Activated CD4-positive, alpha-beta memory T cell treated with anti-CD3 and anti-CD28 coated beads for 36 hours (primary cell): ENCODE measurements at places on chromosomes 2 and 18.
A peak's percentile ranks its signal among the peaks of the same experiment; 100 is the strongest.

GRCh38 chr2:236568068-236568921 is 1.3 kb upstream of the ACKR3 start:
- peak; percentile 53 for DNase-seq

GRCh38 chr2:108586631-108587030 is 52.4 kb downstream of the LIMS1 start:
- DNase-seq, result no peak

DNA sequence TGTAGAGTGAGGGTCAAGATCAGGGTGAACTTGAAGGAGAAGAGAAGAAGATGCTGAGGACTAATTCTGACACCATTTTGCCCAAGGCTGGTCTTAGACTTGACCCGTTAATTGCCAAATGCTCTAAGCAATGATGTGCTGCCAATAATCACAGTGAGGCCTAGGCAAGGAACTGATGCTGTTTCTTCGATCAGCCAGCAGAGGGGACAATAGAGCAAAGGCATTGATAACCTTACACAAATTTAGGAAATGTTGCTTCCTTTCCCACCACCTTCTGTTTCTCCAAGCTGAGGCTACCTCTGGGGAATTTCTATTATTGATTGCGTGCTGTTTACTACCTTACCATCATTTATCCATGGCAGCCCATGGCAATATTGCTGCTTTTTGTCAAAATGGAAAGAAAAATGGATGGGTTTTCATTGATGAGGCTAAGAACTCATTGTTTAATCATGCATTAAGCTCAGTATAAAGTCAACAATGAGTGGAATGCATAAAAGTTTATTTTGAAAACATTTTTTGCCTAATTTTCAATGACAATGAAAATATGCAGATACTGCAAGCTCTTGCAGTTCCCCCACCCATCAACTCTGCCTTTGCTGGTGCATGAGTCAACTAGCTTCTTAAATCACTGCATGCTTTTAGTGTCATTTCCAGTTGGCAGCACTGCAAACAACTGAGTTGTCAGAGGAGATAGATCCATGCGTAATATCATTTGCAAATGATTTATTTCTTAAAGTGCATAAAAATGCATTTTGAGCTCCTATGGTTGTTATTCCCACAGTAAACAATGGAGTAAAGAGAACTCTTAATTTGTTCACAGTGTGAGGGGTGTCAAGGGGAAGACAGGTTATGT is 116.4 kb upstream of the NYAP2 start:
- peak; percentile 17 for DNase-seq

- no peak for DNase-seq
Measured at GRCh38 chr2:177771191-177771590, 301.4 kb downstream of the PDE11A start.

- DNase-seq, result no peak
Measured at GRCh38 chr2:27566628-27567027, 16.2 kb upstream of the ZNF512 start.

GRCh38 chr2:27855476-27855875 is 34.7 kb downstream of the RBKS start:
- no peak for DNase-seq

- DNase-seq, result no peak
Measured at GRCh38 chr2:182904844-182905243, 38.4 kb upstream of the FRZB start.

- DNase-seq, result no peak
Measured at GRCh38 chr18:7646174-7646886, 79.2 kb downstream of the PTPRM start.

- no peak for DNase-seq
Measured at GRCh38 chr2:129301431-129301913, 678.0 kb upstream of the RAB6C start.

DNA sequence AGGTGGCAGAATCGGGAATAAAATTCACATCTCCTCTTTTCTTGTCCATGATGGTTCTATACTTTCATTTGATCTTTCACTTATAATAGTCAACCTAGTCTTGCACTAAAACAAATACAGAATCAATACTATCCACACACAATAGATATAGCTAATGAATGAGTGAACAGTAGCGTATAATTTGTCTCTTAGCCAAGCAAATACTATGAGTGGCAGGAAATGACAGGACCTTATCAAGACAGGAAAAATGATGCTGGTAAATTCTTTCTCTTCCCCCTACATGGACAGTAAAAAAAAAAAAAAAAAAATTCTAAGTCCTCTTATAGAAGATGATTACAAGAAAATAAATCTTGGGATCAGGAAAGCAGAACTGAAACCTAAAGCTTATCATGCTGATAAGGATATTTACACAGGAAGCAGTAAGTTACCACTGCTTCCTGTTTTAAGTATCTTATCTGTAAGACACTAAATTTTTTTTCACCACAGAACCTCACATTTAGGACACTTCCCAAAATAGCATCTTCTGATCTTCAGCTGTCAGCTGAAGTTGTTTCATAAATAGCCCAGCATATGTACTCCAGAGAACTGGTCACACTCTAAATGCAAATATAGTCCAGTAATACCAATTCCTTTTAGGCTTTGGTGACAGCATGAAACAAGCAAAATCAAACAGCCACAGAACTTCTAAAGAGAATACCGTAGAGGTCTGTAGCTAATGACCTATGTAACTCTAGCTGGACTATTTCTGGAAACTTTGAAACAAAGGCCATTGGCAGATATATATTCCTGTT is 27.0 kb downstream of the IRS1 start:
- no peak for DNase-seq

GRCh38 chr18:13035249-13035914 is 44.2 kb downstream of the CEP192 start:
- no peak for DNase-seq

DNA sequence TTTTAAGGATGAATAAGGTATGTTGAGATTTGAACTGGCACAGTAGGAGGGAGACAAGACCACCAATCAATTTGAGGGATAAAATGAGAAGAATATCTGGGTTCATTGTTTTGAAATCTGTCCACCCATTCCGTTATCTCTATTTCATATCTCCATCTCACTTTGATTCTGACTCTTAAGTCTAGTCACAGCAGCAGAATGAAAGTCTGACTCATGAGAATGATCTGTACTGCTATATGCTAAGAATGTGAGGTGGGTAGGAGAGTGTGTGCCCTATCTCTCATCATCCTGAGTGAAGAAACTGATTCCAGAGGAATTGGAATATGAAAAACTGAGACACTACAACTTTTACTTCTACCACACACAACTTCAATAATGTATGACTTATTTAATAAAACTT is 1994.5 kb upstream of the PIK3C3 start:
- DNase-seq, result no peak

GRCh38 chr2:18149660-18150246 is 271.3 kb downstream of the KCNS3 start:
- no peak for DNase-seq

- DNase-seq, result no peak
Measured at GRCh38 chr18:46171331-46171730, 67.1 kb downstream of the HAUS1 start.

DNA sequence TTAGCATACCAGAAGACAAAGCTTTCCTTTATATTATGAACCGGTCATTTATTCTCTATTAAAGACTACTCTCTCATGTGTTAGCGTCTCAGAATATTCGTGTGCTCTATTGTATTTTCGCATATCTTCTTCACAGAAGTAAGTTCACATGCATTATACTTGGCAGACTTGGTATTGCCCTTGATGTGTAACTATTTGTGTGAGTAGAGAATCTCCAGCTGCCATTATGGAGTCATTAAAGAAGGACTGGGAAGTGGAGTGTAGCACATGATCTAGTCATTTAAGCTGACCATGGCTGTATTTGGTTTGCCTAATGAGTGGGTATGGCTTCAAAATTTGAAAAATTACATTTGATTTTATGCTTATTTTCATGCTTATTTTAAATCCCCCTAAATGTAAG is 92.9 kb downstream of the TTC27 start:
- DNase-seq, result no peak

- no peak for DNase-seq
Measured at GRCh38 chr2:152050915-152051314, 47.9 kb downstream of the CACNB4 start.

GRCh38 chr2:62266433-62267038 is 70.6 kb downstream of the B3GNT2 start:
- no peak for DNase-seq

DNA sequence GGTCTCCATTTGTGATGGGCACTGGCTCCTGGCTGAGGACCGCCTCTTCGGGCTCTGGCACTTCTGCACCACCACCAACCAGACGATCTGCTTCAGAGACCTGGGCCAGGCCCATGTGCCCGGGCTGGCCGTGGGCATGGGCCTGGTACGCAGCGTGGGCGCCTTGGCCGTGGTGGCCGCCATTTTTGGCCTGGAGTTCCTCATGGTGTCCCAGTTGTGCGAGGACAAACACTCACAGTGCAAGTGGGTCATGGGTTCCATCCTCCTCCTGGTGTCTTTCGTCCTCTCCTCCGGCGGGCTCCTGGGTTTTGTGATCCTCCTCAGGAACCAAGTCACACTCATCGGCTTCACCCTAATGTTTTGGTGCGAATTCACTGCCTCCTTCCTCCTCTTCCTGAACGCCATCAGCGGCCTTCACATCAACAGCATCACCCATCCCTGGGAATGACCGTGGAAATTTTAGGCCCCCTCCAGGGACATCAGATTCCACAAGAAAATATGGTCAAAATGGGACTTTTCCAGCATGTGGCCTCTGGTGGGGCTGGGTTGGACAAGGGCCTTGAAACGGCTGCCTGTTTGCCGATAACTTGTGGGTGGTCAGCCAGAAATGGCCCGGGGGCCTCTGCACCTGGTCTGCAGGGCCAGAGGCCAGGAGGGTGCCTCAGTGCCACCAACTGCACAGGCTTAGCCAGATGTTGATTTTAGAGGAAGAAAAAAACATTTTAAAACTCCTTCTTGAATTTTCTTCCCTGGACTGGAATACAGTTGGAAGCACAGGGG is 5.5 kb downstream of the TMEM37 start:
- DNase-seq, result no peak

- DNase-seq, result no peak
Measured at GRCh38 chr18:45165176-45165713, 450.0 kb upstream of the SLC14A2 start.

DNA sequence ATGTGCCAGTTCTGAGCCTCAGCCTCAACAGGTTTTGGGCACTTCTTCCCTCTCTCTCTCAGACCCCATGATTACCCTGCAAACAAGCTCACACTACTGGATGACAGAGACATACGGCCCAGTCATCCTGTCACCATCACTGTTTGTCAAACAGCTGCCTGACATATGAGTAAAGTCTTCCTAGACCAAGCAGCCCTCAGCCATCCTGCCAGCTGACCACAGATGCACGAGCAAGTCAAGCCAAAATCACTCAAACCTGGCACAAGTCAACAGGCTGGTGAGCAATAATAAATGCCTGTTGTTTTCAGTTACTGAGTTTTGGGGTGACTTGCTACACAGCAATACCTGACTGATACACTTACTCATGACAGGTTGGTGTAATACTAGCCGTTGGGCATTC is 75.5 kb upstream of the KLF7 start:
- DNase-seq, result peak; percentile 87

DNA sequence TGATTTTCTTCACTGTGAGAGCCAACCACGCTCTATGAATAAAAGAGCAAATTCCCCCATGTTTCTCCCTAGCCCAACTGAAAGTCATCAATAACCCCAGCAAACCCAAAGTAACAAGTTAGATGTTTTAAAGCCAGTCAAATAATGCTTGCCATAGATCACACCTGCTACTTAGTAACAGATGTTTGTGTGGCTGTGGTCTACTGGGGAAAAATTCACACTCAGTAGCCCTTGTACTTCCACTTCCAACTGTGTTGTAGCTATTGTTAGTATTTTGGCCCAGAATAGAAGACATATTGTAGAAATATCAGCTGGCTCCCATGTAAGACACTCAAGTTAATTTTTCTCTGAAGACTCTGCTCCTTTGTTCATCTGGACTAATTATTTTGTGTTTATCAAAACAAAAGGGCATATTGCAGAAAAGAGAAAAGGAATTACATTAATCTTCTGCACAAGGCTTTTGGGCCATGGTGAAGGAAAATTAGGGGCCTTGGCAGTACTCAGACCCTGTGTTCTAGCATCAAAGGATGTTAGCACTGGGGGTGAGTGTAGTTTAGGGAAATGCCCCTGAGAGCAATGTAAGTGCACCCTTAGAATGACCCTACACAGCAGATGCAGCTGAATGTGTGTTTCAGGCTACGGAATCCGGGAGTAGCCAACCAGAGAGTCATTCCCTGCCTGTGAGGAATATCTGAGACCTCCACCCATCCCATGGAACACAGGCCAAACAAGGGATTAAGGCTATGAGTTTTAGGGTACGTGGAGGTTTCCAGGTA is 521.9 kb downstream of the EPHA4 start:
- DNase-seq, result no peak

DNA sequence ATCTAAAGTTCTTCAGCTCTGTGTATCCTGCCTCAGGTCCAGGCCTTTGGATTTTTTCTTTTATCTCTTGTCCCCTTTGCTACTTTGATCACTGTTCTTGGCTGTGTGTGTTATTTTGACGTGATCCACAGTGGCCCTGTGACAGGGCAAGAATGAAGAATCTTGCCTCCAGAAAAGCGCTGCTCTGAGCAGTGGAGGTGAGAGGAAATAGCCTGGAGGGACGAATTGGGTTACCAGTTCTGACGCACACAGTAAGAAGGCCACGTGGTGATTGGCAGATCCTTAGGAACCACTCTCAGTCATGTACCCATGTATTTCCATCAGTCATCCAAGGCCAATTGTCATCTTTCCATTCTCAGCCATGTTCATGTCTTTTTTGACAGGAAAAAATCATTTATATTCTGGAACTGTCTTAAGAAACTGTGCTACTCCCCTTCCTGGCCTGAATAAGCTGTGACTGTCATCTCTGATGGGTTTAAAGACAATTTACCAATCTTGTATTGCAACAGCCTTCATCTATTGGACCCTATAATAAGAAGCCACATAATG is 47.6 kb downstream of the MAPK4 start:
- no peak for DNase-seq

DNA sequence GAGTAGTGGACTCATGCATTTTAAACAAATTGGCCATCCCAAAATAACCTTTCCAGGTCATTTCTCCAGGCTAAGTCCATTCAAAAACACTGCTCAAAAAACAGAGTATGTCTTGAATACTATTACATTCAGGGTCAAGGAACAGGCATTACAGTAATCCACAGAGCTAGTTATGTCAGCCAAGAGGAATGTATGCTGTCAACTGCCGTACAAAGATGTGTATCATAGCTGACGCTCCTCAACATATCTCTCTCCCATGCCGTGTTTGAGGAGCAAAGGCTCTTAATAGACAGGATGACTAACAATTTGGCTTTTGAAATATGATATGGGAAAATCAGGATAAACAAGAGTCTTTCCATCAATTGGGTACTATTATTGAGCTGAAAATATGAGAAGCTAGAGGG is 68.8 kb upstream of the KCTD1 start:
- no peak for DNase-seq

GRCh38 chr2:23654756-23655155 is 269.8 kb downstream of the KLHL29 start:
- no peak for DNase-seq
